ENCODE measurements at places on chromosomes 7 and 10. TPM values are rescaled to one million over a fixed set of nuclear protein-coding genes. Genes with fewer than 3 reads are reported as not detected.

The CYP26C1 gene
- total RNA-seq = not detected

- no peaks in the 10 kb centered on the region for H3K36me3 ChIP-seq
- no peak overlapping the region for H3K27ac ChIP-seq
- no peak for DNase-seq
- no peaks in the 10 kb centered on the region for H3K27me3 ChIP-seq
Measured at GRCh38 chr10:20635570-20635969, 261.5 kb downstream of the NEBL start.

The ACTL6B gene
- total RNA-seq = not detected

- H3K4me1 ChIP-seq = no peaks in the 10 kb centered on the region
- H3K27ac ChIP-seq = no peak overlapping the region
- H3K4me3 ChIP-seq = no peak overlapping the region
- H3K27me3 ChIP-seq = no peaks in the 10 kb centered on the region
Measured at GRCh38 chr7:158001003-158001402, 586.6 kb downstream of the PTPRN2 start.

Data from CD8-positive, alpha-beta memory T cell (primary cell).